ENCODE measurements at places on chromosomes 12 and 14.
A peak's percentile ranks its signal among the peaks of the same experiment; 100 is the strongest.

DNA sequence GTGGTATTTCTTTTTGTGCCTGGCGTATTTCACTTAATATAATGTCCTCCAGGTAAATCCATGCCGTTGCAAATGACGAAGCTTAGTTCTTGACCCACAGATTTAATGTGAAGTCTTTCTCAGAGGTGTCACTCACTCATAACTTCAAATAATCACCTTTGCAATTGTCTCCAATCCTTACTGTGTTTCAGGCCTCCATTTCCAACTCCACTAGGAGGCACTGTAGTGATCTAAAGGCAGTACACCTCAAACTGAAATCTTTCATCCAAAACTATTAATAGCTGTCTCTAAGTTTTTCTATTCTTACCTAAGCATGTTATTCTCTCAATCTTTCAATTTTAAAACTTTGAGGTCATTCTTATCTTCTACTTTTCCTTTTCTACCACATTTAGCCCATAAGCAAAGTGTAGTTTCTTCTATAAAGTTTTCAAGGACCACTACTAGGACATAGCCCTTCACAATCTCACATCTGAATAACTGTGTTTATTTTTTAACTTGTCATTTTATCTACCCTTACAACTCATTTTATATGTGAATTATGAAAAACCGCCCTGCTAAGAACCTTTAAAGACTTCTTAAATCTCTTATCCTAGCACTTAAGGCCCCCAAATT, 25.5 kb upstream of the FBXO34 start:
- no peak for DNase-seq

GRCh38 chr14:100469632-100470522, 117.3 kb downstream of the BEGAIN start:
- no peak for DNase-seq

DNA sequence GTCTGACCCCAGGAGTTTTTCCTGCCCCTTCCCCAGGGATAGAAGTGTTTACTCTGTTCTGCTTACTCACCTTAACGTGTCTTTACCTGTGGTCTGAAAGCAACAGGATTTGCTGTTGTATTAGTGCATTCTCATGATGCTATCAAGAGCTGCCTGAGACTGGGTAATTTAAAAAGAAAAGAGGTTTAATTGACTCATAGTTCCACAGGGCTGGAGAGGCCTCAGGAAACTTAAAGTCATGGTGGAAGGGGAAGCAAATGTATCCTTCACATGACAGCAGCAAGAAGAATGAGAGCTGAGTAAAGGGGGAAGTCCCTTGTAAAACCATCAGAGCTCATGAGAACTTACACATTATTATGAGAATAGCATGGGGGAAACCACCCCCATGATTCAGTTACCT, 240.4 kb downstream of the SNAPC1 start:
- no peak for DNase-seq

- DNase-seq: no peak
These were observed 102.0 kb upstream of the FOXN3 start for GRCh38 chr14:89519040-89519439.

DNA sequence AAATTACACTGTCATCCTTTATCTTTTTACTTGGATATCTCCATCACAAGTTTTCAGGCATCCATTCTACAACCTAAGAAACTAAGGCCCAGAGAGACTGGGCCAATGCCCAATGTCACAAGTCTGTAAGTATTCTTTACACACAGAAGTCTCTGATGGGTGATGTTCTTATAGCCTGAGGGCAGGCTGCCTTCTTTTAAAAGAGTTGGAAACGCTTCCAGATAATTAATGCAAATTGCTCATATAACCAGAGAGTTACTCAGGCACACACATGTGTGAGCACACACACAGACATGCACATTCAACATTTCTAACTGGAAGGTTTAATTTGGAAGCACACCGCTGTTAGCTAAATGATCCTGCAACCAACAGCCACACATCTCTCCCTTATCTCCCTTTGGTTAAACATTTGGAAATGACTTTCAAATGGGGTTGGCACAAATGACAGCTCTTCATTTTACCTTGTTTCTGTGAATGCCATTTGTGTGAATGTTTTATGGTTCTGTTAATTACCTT, 160.8 kb upstream of the TMPO start:
- DNase-seq: no peak

GRCh38 chr12:90003688-90004087, 295.1 kb upstream of the ATP2B1 start:
- no peak for DNase-seq

DNA sequence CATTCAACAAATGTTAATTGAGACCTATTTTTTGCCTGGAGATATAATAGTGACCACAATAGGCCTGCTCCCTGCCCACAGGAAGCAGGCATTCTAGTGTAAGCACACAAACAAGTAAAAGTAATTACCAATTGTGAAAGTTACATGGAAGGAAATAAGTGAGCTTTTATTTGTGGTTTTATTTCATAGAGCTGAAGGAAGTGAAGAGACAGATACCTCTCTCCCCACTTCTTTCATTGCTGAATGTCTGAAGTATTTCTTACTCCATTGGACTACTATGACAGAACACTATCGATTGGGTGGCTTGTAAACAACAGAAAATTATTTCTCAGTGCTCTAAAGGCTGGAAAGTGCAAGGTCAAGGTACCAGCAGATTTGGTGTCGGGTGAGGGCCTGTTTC, 183.5 kb downstream of the PRKCH start:
- no peak for DNase-seq

DNA sequence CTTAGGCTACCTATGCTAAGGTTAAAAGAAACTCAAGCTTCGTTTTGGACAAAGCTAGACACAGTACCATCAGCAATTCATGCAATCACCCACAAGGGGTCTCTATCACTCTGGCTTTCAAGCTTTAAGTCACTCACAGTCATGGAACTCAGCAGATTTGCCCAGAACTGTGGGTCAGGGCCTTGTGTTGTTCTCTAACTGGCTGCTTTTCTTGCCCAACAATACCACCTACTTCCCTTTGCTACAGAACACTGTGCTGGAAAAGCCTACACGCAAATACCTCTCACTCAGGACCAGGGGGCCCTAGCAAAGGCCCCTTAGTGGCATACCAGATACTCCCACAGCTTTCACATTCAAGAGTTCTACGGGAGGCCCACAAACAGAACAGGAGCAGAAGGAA, 9.1 kb downstream of the NEMP1 start:
- peak; percentile 19 for DNase-seq

DNA sequence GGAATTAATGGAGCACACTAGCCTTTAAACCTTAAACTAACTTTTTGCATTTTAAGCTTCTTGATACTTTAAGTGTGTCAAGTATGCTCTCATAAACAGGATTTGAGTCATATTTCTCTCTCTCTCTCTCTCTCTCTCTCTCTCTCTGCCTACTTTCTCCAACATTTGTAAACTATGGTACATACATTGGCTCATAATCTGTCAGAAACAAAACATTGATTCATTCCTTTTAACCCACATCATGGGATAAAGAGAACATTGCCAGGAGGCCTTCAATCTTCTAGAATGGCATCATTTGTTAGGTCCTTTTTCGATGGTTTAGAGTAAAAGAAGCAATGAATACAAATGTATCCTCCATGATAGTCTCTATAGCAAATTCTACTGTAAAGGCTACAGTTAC, 81.6 kb upstream of the RERGL start:
- DNase-seq: no peak

DNA sequence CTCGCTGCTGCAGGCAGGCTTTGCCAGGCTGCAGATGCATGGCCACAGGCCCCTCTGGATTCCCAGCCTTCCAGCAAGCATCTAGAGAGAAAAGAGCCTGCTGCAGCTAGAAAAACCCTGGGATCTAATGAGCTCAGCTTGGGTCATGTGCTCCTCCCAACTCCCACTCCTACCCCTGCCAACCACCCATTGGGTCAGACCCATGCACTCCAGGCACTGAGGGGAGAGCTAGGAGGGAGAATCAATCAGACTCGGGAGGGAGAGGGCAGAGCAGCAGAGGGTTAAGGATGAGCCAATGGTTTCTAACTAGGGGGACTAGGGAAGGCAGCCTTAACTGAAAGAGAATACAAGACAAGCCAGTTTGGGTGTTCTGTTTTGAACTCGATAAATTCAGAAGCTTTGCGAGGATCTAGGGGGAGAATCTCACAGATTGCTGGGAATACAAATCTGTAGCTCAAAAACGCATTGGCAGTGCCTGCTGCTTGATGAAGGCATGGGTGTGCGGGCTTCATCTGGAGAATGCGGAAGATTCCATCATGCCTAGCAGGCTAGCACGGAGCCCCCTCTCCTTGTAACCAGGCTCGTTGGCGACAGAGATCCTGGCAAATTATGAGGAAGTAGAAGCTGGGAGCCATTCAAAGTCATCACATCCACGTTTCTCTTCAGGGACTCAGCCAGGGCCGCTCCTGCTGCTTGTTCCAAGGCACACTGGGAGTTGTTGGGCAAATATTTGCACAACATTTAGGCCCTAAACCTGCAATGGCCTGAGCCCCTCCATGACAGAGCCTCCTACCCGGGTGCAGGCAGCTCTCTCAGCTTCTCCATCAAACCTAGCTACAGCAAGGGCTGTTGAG, 56.4 kb downstream of the VCPKMT start:
- no peak for DNase-seq

DNA sequence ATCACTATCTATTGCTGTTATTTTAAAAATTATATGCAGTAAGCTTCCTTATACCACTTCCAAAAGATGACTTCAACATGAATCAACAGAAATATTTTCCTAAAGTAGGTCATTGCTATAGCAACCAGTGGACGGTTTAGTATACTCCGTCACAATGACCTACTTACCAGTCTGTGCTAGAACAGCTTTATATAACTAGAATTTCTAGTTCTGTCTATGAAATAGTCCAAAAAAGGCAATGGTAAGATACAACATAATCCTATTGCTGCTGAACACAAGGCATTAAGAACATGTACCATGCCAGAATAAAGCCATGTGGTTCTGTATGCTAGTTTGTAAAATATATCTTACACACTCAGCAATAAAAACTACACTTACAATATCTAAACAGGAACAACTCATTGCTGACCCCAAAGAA, 40.7 kb upstream of the MTERF2 start:
- DNase-seq: no peak

GRCh38 chr14:68018598-68018997, 199.0 kb downstream of the RAD51B start:
- DNase-seq: no peak

DNA sequence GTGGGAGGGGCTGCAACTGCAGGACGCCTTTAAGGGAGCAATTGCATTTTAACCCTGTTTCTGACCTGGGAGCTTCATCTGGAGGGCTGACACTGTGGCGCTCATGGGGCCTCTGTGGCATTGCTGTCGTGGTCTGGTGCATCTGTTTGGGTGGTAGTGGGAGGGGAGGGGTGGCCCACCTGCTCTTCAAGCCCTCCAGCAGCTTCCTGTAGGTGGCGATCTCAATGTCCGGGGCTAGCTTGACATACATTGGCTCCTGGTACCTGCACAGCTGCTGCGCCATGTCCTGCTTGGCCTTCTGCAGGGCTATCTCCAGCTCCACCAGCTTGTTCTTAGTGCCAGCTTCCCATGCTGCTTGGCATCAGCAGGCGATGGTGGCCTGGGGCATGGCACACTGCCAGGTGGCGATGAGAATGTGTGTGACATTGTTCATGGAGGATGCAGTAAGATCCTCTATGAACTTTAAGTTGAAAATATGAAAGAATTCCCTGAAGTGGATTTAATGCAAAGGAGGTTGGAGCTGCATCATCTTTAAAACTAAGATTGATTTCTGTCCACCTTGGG, 7.7 kb upstream of the KRT82 start:
- no peak for DNase-seq

DNA sequence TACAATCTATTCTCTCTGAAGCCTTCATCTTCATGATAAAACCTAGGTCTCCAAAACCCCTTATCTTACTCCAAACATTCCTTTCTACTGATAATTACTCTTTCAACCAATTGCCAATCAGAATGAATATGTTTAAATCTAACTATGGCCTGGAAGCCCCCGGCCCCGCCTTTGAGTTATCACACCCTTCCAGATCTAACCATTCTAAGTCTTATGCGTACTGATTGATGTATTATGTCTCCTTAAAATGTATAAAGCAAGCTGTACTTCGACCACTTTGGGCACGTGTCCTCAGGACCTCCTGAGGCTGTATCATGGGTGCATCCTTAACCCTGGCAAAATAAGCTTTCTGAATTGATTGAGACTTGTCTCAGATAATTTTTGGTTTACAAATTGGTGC, 14.4 kb downstream of the PABPN1 start:
- no peak for DNase-seq

DNA sequence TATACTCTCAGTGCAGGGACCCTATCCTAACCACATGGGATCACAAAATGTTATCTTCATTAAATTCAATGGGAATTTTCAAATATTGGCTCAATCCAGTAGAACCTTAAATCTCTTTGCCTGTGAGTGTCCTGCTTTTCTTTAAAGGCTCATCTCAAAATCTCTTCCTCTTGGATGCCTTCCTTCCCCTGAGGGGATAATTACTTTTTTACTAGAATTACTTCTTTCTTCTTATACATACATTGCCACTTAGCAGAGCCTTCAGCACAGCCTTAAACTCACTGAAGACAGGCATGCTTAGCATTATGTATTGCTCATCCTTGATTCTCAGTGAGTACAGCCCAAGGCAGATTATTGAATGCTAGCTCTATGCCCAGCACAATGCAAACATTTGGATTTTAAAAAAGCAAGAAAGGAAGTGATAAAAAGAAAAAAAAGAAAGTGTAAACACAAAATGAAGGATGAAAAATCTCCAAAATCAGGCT, 1918.0 kb upstream of the FLRT2 start:
- DNase-seq: no peak

DNA sequence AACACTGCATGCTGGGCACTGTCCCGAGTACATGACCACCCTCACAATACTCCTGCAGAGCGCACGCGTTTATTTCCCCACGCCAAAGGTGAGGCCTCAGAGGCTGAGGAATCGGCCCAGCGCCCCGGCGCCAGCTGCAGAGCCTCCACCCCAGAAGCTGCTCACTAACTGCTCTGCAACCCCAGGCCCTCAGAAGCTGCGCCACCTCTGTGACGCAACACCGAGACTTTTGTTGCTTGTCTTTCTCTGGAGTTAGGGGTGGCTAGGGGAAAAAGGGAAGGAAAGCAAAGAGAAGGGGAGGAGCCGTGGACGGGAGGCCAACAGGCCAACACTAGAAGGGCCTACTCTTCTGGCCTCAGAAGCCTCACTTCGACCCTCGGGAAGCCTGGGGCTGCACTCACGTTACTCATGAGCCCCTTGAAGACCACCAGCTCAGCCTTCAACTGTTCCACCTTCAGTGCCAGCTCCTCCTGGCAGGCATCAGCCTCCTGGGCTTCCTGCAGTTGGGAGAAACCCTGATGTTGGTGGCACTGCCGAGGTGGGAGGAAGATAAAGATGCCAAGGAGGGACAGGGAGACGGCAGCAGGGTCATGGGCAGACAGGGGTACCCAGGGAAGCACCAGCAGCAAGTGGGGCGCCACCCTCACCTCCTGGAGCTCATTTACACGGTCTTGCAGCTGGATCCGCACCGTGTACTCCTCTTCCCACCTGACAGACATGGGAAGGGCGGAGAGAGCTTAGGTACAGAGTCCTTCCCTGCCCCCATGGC, 5.4 kb downstream of the IFFO1 start:
- DNase-seq: no peak

Data from stimulated activated CD8-positive, alpha-beta memory T cell treated with anti-CD3 and anti-CD28 coated beads, Interleukin-15, amount 100 ng/mL, for 4 hours (primary cell).